ENCODE measurements at places on chromosomes 7 and 10. TPM values are rescaled to one million over a fixed set of nuclear protein-coding genes. Genes with fewer than 3 reads are reported as not detected.

The SPDYE1 gene
- not detected for total RNA-seq

The MBL2 gene
- total RNA-seq, result not detected

The SUGCT gene
- 16.0 TPM for total RNA-seq

The SNX8 gene
- total RNA-seq, result 17.2 TPM

The TPST1 gene
- 343 TPM for total RNA-seq

The PTF1A gene
- not detected for total RNA-seq

The SHTN1 gene
- 2.9 TPM for total RNA-seq

The NYAP1 gene
- total RNA-seq, result 0.83 TPM

The AZGP1 gene
- total RNA-seq, result 0.32 TPM

The CFAP43 gene
- total RNA-seq, result 0.18 TPM

The TMEM225B gene
- total RNA-seq, result 0.89 TPM

The NKX1-2 gene
- not detected for total RNA-seq

The CALCR gene
- total RNA-seq, result not detected

The HDAC9 gene
- 3.3 TPM for total RNA-seq

The CLDN3 gene
- not detected for total RNA-seq

The CUBN gene
- 4.8 TPM for total RNA-seq

The LIPK gene
- total RNA-seq, result not detected

The HABP2 gene
- total RNA-seq, result not detected

The GRIFIN gene
- total RNA-seq, result not detected

The AKR1B1 gene
- total RNA-seq, result 58.2 TPM

The GLUD1 gene
- 209 TPM for total RNA-seq

The CYP26C1 gene
- total RNA-seq, result 0.09 TPM

The GSTO2 gene
- 2.6 TPM for total RNA-seq

The USP54 gene
- 9.8 TPM for total RNA-seq

The SEMA3E gene
- 0.18 TPM for total RNA-seq

The TCF7L2 gene
- 2.6 TPM for total RNA-seq

The SIRT1 gene
- total RNA-seq, result 14.6 TPM

The SRGN gene
- total RNA-seq, result 13.1 TPM

The TMEM270 gene
- not detected for total RNA-seq

The CCDC3 gene
- 0.05 TPM for total RNA-seq

The CYP2W1 gene
- under 0.01 TPM for total RNA-seq

The MGMT gene
- 15.1 TPM for total RNA-seq

The DDC gene
- not detected for total RNA-seq

The ASB13 gene
- total RNA-seq, result 11.6 TPM

The NUPR2 gene
- not detected for total RNA-seq

The GPR85 gene
- 2.6 TPM for total RNA-seq

The CXCL12 gene
- 5.6 TPM for total RNA-seq

The PLXNA4 gene
- total RNA-seq, result 6.5 TPM

The LRGUK gene
- total RNA-seq, result under 0.01 TPM

The ANKRD61 gene
- not detected for total RNA-seq

The NUTM2A gene
- 0.37 TPM for total RNA-seq

The SPDYE5 gene
- total RNA-seq, result not detected

The GPC2 gene
- total RNA-seq, result 6.0 TPM

The ZNF503 gene
- 7.7 TPM for total RNA-seq

The PRKCQ gene
- total RNA-seq, result 0.55 TPM

The GIMAP8 gene
- not detected for total RNA-seq

The KCNIP2 gene
- 0.59 TPM for total RNA-seq

All from smooth muscle cell of the umbilical artery (primary cell).